ENCODE measurements at places on chromosomes 5 and 9. TPM values are rescaled to one million over a fixed set of nuclear protein-coding genes. Genes with fewer than 3 reads are reported as not detected.

The POMT1 gene
- total RNA-seq, result 42.8 TPM

The SYK gene
- total RNA-seq, result not detected

The ENHO gene
- 0.36 TPM for total RNA-seq

The DCTN3 gene
- total RNA-seq, result 85.3 TPM

The RNF180 gene
- total RNA-seq, result not detected

The FBN2 gene
- total RNA-seq, result not detected

The BTNL3 gene
- total RNA-seq, result not detected

DNA sequence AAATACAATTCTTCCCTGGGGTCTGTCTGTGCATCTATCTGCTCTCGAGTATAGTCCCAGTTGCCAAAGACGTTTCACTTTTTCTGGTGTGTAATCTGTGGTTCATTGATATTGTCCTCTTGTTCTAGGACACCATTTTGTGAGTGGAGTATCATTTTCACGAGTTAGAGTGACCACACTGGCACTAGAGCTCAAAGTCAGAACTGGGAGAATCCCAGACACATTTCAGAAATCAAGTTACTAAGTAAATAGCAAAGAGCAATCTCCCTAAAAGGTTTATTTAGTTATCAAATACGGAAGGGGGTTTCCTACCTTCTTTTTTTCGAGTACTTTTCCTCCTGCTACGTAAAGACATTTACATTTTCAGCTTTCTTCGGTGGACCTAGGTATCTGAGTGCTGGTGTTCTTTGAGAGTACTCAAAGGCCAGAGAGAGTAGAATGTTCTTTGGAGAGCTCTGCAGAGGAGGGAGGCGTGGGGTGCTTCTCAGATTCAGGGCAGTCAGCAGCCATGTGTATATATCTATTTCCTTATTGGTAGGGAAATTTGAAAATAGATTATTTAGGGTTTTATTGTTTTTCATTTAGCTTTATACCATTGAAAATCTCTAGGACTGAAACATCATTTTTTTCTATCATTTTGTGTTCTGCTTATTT lies 8.9 kb upstream of the HSPA9 start:
- no peak for DNase-seq
- H3K27me3 ChIP-seq, result peaks cover 5% of the 10 kb centered on the region
- no peak overlapping the region for H3K27ac ChIP-seq
- H3K4me3 ChIP-seq, result no peak overlapping the region
- no peaks in the 10 kb centered on the region for H3K36me3 ChIP-seq

GRCh38 chr9:109270971-109271925 lies 49.6 kb downstream of the EPB41L4B start:
- H3K36me3 ChIP-seq, result no peaks in the 10 kb centered on the region
- no peaks in the 10 kb centered on the region for H3K4me1 ChIP-seq
- peaks cover 2% of the 10 kb centered on the region for H3K27me3 ChIP-seq

DNA sequence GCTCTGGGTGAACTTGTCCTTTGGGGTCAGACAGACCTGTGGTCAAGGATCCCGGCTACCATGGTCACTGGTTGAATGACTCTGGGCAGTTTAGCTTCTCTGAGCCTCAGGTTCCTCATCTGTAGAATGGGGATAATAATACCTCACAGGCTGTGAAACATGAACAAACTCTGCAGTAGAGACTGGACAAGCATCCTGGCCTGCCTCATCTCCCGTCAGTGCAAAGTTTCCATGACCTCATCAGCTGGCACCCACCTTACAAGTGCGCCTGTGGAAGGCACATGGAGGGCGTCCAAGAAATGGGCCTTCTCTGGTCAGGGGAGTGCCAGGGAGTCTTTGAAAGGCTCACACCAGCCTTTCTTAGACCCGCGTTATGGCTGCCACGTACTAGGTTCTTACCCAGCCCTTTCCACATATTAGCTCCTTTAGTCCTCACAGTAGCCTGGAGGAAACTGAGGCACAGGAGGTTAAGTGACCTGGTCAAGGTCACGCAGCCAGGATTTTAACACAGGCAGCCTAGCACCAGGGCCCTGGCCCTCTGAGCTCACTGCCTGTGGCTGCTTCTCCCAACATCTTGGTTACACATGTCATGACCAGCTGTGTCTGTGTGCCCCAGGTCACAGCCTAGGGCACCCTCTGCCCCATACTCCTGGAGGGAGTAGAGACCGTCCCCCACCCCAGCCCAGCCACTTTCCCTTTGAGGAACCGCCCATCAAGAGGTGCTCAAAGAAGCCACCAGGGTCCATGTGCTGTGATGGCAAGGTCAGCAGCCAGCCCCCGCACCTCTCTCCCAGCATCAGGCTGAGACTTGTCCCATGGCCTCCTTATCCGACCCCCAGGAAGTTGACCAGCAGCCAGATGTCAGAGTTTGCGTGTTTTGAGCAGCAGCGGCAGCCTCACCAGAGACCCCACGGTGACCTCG lies 39.4 kb upstream of the RPL26L1 start:
- no peaks in the 10 kb centered on the region for H3K4me1 ChIP-seq
- no peaks in the 10 kb centered on the region for H3K27me3 ChIP-seq
- H3K27ac ChIP-seq, result no peak overlapping the region

GRCh38 chr5:170109059-170110031 lies 3.6 kb downstream of the FOXI1 start:
- H3K27me3 ChIP-seq, result peaks cover 2% of the 10 kb centered on the region
- H3K4me1 ChIP-seq, result no peaks in the 10 kb centered on the region
- no peak overlapping the region for H3K4me3 ChIP-seq
- no peak for DNase-seq
- H3K27ac ChIP-seq, result no peak overlapping the region
- no peaks in the 10 kb centered on the region for H3K36me3 ChIP-seq

DNA sequence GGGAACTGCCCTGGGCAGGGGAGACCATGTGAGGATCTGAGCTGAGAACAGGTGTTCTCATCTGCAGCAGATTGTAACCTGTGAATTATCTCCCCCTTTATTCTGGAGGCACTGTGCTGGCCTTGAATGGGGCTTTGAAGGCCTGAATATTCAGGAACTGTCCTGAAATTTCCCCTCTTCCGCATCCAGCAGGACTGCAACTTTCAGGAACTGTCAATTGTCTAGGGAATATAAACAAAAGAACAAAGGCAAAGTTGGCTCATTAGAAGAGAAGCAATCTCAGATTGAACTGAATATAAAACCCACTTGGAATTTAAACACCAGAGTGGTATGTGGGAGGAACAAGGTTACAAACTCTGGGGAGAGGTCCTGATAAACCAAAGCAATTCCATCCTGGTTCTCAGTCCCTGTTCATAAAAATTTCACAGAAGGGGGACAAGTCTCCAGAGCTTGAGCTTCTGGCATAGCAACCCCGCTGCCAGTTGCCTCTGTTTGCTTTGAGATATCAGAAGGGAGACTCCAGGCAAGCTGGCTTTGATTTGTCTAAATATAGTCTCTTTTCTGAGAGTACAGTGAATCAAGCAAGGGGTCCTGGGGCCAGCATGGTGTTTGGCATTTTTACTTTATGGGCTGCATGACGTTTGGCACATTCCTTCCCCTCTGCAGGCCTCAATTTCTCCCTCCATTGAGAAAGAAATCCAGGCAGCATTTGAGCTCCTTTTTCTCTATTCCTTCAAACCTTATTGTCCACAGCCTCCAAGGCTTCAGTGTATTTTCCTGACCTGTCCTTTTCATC lies 47.5 kb downstream of the ADRB2 start:
- no peaks in the 10 kb centered on the region for H3K4me1 ChIP-seq
- no peaks in the 10 kb centered on the region for H3K36me3 ChIP-seq
- no peaks in the 10 kb centered on the region for H3K27me3 ChIP-seq
- DNase-seq, result no peak
- H3K27ac ChIP-seq, result no peak overlapping the region

GRCh38 chr5:147512659-147513379 lies 3.0 kb upstream of the DPYSL3 start:
- no peak overlapping the region for H3K4me3 ChIP-seq
- peaks cover 20% of the 10 kb centered on the region for H3K27me3 ChIP-seq
- peaks cover 5% of the 10 kb centered on the region for H3K36me3 ChIP-seq
- peaks cover 7% of the 10 kb centered on the region for H3K4me1 ChIP-seq
- H3K27ac ChIP-seq, result no peak overlapping the region

DNA sequence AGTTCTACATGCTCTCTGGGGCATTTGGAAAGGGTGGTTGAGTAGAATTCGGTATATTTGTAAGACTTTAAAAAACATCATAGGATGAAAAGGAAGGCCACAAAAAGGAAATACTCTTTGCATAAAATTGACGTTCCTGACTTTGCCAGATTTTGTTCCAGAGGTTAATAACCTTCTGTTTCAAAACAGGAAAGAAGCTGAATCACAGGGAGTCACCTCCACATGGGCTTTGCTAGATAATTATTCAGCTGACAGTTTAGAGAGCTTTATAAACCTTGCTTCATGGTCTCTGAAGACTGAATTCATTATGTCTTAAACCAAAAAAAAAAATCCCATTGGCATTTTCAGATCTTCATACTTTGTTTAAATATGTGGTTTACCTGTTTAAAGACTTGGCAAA lies 203.7 kb downstream of the SEMA6A start:
- H3K4me1 ChIP-seq, result peaks cover 15% of the 10 kb centered on the region
- no peaks in the 10 kb centered on the region for H3K27me3 ChIP-seq
- no peak overlapping the region for H3K27ac ChIP-seq
- H3K4me3 ChIP-seq, result no peak overlapping the region

DNA sequence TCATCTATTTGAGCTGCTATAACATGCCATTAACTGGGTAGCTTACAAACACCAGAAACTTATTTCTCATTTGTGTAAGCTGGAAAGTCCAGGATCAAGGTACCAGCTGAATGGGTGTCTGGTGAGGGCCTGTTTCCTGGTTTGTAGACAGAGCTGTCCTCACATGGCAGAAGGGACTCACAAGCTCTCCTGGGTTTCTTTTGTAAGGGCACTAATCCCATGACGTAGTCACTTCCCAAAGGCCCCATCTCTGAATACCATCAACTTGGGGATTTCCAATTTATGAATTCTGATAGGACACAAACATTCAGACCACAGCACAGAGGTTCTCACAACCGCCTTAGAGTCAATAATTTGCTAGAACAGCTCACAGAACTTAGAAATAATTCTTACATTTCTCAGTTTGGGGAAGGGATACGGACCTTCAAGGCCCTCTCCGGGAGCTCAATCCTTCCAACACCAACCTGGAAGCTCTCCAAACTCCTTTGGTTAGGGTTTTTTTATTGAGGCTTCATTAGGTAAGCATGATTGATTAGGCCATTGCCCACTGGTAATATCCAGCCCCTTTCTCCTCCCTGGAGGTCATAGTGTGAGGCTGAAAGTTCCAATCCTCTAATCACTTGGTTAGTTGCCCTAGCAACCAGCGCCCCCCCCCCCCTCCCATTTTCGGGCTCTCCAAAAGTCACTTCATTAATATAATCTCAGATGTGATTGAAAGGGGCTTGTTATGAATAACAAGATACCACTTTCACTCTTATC lies 7.6 kb upstream of the DNAJA1 start:
- peaks cover 18% of the 10 kb centered on the region for H3K36me3 ChIP-seq
- DNase-seq, result no peak
- no peaks in the 10 kb centered on the region for H3K27me3 ChIP-seq
- no peak overlapping the region for H3K4me3 ChIP-seq

DNA sequence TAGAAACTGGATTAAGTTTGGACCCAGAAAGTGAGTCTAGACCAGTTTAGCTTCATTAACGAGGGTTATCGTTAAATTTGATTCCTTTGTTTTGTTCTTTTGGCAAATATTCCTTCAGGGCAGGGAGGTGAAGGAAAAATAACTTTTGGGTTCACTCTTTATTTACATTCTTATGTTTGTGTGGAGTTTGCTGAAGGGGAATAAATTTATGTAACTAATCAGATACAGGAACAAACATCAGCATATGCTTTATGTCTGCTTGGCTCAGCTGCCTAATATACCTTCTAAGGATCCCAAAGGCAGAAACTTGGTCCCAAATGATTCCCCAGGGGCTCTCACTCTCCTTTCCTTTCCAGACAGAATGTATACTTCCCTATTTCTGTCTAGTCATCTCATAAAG lies 132.4 kb downstream of the MCTP1 start:
- H3K4me1 ChIP-seq, result no peaks in the 10 kb centered on the region
- no peak for DNase-seq
- H3K36me3 ChIP-seq, result no peaks in the 10 kb centered on the region

- no peak overlapping the region for H3K27ac ChIP-seq
- H3K4me1 ChIP-seq, result no peaks in the 10 kb centered on the region
- no peaks in the 10 kb centered on the region for H3K36me3 ChIP-seq
- H3K27me3 ChIP-seq, result peaks cover 21% of the 10 kb centered on the region
- DNase-seq, result no peak
- no peak overlapping the region for H3K4me3 ChIP-seq
Measured at GRCh38 chr5:17224858-17225511, 7.6 kb downstream of the BASP1 start.

- H3K27ac ChIP-seq, result no peak overlapping the region
- H3K4me1 ChIP-seq, result peaks cover 22% of the 10 kb centered on the region
- H3K36me3 ChIP-seq, result no peaks in the 10 kb centered on the region
Measured at GRCh38 chr9:97710356-97711222, 13.4 kb upstream of the XPA start.

DNA sequence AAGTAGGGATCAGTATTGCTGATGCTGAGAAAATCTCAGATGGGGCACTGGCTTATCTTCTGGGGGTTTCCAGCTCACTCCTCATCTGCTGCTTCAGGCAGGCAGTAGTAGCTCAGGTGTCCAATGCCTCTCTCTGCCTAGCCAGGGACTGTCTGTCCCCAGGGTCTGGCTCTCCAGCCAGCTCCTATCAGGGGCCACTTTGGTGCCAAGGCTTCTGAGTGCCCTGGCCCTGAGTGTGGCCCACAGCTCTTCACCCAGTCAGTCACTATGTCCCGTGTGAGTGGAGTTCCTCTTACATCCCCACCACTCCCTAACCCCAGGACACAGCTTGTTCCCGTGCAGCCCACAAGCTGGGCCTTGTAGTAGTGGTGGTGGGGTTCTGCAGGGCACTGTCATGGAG lies 251.5 kb downstream of the HSPA4 start:
- H3K4me1 ChIP-seq, result no peaks in the 10 kb centered on the region
- no peaks in the 10 kb centered on the region for H3K36me3 ChIP-seq
- DNase-seq, result no peak
- H3K27ac ChIP-seq, result no peak overlapping the region

GRCh38 chr5:76341651-76342334 lies 61.3 kb upstream of the IQGAP2 start:
- no peak overlapping the region for H3K4me3 ChIP-seq
- H3K27ac ChIP-seq, result no peak overlapping the region
- DNase-seq, result no peak
- H3K27me3 ChIP-seq, result no peaks in the 10 kb centered on the region
- H3K4me1 ChIP-seq, result peaks cover 21% of the 10 kb centered on the region

Data from activated CD4-positive, alpha-beta memory T cell treated with anti-CD3 and anti-CD28 coated beads for 36 hours (primary cell).